T-helper 17 cell (primary cell): ENCODE measurements at places on chromosomes 3 and 15. TPM values are rescaled to one million over a fixed set of nuclear protein-coding genes. Genes with fewer than 3 reads are reported as not detected.

The SHC4 gene
- 0.12 TPM for total RNA-seq

The CHRNA3 gene
- total RNA-seq: not detected

The ADCY5 gene
- not detected for total RNA-seq

The USP4 gene
- total RNA-seq: 110 TPM

The LPP gene
- 81.0 TPM for total RNA-seq

The MOBP gene
- total RNA-seq: not detected

The HIGD2B gene
- 0.50 TPM for total RNA-seq

The LRRN1 gene
- total RNA-seq: not detected

The NRROS gene
- total RNA-seq: 15.1 TPM

The SH3GL3 gene
- 0.34 TPM for total RNA-seq

The GRM7 gene
- total RNA-seq: not detected

The EXD1 gene
- not detected for total RNA-seq

The SLC28A2 gene
- total RNA-seq: not detected

The DCBLD2 gene
- total RNA-seq: 2.0 TPM

The GOLGA8J gene
- total RNA-seq: 0.50 TPM

The TMEM87A gene
- total RNA-seq: 66.5 TPM

The PLSCR2 gene
- not detected for total RNA-seq

The SLC28A1 gene
- total RNA-seq: not detected

The FSTL1 gene
- 17.4 TPM for total RNA-seq

The IL1RAP gene
- 11.3 TPM for total RNA-seq

The HGD gene
- 19.1 TPM for total RNA-seq

The CMTM8 gene
- total RNA-seq: 16.4 TPM

The UQCC5 gene
- total RNA-seq: 4.9 TPM

The DNAH1 gene
- 50.3 TPM for total RNA-seq

The KIF23 gene
- 4.3 TPM for total RNA-seq

The FBN1 gene
- total RNA-seq: 0.07 TPM

The GOLGA8N gene
- 6.3 TPM for total RNA-seq

The KNG1 gene
- total RNA-seq: not detected

The PCOLCE2 gene
- not detected for total RNA-seq

The GRIP2 gene
- 0.10 TPM for total RNA-seq

The LRRIQ4 gene
- not detected for total RNA-seq

The ZIC4 gene
- not detected for total RNA-seq

The CLDN11 gene
- not detected for total RNA-seq

The FBXO40 gene
- not detected for total RNA-seq

The VGLL3 gene
- total RNA-seq: 0.17 TPM

The C3orf22 gene
- not detected for total RNA-seq

The PARP15 gene
- 69.3 TPM for total RNA-seq

The NR2E3 gene
- not detected for total RNA-seq

The TBC1D5 gene
- 53.7 TPM for total RNA-seq

The ZDHHC3 gene
- 51.4 TPM for total RNA-seq

The MORC1 gene
- 0.68 TPM for total RNA-seq

The C3orf38 gene
- total RNA-seq: 44.2 TPM

The TMEM42 gene
- 13.9 TPM for total RNA-seq

The IL20RB gene
- total RNA-seq: 4.2 TPM

The CCDC13 gene
- total RNA-seq: 0.94 TPM

The GPR160 gene
- total RNA-seq: 4.5 TPM

The DNAJC17 gene
- 27.7 TPM for total RNA-seq

The TSC22D2 gene
- 51.6 TPM for total RNA-seq

The RTP3 gene
- not detected for total RNA-seq

The TTLL13 gene
- total RNA-seq: not detected

The KCNH8 gene
- total RNA-seq: 0.75 TPM

The GP5 gene
- 6.1 TPM for total RNA-seq
